Motor neuron (in vitro differentiated cells): ENCODE measurements at places on chromosomes 12 and 14. TPM values are rescaled to one million over a fixed set of nuclear protein-coding genes. Genes with fewer than 3 reads are reported as not detected.

The GPR137C gene
- 1.4 and 1.9 TPM in 2 replicates for total RNA-seq

The KRT82 gene
- not detected in 2 replicates for total RNA-seq

The SERPINA9 gene
- 0.50 TPM in 1 of 2 replicates, not detected in the other for total RNA-seq

The RAD9B gene
- total RNA-seq = 0.39 and 0.47 TPM in 2 replicates

The GUCY2C gene
- not detected in 2 replicates for total RNA-seq

The KRT80 gene
- 0.13 TPM in 1 of 2 replicates, not detected in the other for total RNA-seq

The GSG1 gene
- 0.36 and 0.62 TPM in 2 replicates for total RNA-seq

The MIP gene
- total RNA-seq = 0.45 and 0.68 TPM in 2 replicates

DNA sequence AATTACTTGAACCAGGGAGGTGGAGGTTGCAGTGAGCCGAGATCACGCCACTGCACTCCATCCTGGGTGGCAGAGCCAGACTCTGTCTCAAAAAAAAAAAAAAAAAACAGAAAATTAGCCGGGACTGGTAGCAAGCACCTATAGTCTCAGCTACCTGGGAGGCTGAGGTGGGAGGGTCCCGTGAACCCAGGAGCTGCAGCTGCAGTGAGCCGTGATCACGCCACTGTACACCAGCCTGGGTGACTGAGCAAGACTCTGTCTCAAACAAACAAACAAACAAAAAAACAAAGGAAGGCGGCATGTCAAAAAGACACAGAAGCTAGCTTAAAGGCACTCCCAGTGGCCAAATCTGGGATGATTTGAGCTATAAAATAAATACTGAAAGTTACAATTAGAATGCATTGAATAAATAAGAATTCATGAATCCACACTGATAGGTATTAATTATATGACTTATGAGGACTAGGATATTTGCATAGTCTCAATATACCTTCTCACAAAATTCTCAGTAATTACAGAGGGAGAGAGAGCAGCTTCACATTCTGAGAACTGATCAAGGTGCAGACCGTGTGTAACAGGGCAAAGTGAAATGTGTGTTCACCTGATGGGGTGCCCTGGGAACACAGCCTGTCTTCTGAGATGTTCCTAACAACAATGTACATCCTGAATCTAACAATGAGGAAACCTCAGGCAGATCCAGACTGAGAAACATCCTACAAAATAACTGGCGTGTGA lies 42.7 kb upstream of the GPR132 start:
- ATAC-seq = no peak

GRCh38 chr14:34059925-34060650 lies 109.2 kb upstream of the EGLN3 start:
- peak; percentile 97 for ATAC-seq

- ATAC-seq = no peak
These were observed 123.1 kb upstream of the FAR2 start for GRCh38 chr12:29025937-29026336.

- ATAC-seq = no peak
These were observed 33.8 kb upstream of the SMUG1 start for GRCh38 chr12:54222609-54223008.

GRCh38 chr14:93811020-93811419 lies 22.7 kb upstream of the PRIMA1 start:
- no peak for ATAC-seq

DNA sequence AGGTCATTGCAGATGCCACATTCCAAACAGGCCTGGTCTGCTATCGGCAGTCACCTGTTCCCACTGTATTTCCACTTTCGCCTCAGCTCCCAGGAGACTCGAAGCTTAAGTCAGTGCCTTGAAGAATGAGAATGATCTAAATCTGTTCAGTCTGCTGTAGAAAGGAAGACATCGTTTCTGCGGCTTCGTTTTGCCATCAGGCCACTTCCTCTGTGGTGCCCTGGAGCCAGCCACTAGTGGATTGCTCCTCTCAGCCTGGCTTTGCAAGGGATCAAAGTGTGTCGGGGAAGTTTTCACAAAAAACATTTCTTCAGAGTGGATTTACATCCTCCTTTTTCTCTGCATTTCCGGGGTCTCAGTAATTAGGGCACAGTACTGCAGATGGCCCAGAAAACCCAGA lies 66.7 kb downstream of the AACS start:
- ATAC-seq = no peak

GRCh38 chr14:65412856-65413738 lies 567 bp downstream of the FUT8 start:
- peak; percentile 69 for ATAC-seq

- ATAC-seq = no peak
These were observed 5.8 kb upstream of the LRP10 start for GRCh38 chr14:22865424-22866405.

DNA sequence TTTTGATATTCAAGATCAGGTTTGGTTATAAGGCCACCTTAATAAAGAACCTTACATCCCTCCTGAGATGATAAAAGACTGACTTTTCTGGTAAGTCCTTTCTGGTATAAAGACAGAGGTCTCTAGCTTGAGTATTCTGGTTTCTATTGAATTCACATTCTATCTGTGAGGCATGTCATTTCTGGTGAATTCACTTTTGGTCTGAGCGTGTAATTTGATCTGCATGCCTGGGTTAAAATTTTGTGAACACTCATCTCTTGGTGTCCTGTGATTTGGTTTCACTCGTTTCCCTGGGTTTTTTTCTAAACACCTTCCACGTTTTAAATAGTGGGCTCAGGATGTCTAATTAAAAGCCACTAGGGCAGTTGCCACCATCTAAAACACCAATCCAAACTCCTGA lies 12.2 kb downstream of the EIF5 start:
- no peak for ATAC-seq

GRCh38 chr14:55951341-55952206 lies 166.6 kb upstream of the PELI2 start:
- no peak for ATAC-seq

DNA sequence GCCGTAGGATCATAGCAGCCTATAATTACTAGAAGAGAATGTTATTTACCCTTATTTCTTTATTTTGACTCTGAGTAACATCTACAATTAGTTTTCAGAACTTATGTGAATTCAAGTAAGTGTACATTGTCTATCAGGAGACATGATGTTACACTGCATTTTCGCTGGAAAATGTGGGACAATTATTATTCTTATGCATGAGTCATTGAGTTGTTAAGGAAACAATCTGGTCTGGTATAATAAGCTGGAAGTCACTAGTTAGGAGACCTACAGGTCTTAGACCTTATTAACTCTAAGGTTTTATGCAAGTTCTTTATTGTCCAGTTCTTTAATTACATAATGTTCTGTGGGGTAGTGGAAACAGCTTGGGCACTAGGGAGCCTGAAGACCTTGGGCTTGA lies 5.8 kb downstream of the KTN1 start:
- ATAC-seq = no peak

DNA sequence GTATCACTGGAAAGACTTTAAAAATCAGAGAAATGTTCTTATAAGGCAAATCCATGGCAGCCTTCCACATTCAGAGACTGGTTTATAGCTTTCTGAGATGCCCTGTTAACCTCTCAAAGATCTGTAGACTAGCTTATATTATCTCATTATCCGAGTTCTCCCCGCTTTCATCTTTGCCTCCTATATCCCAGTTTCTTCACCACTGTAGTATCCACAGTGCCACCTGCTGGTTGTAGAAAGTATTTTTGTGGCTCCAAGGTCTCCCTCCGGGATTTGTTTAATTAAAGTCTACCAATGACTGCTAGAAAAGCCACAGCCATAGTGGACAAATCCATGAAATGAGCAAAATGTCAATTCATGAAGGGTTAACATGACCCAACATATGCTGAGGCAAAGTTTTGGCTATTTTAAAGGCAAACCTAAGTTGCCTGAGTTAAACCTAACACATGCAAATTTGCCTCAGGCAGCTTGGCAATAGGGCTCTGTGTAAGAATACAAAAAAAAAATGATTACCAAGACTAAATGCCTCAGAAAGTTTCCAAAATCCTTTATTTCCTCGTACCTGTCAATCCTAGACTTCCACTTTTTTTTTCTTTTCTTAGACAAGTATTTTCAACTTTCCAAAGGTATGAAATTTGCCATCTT lies 218.8 kb upstream of the BMP4 start:
- no peak for ATAC-seq

- no peak for ATAC-seq
These were observed 123.5 kb upstream of the RFLNA start for GRCh38 chr12:124171231-124171979.
